Frontal cortex (tissue), 4 donors: ENCODE measurements at places on chromosomes 3 and 15.

DNA sequence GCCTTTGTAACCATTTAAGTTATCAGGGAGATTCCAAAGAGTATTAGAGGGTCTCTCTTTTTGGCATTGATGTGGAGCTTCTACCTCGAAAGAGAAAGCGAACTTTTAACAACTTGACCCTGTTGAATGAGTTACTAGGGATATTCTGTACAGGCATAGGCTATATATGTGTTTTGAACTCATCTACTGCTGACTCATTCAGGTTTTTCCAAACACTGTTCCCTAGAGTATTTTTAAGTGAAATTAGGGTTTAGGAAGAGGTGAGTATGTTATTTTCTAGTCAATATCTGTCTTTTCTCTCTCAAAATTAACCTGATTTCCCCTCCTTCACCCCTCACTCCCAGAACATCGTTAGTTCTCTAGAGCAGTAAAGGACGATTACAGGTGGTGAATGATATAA is 228.1 kb upstream of the C2CD4B start:
- no peak for DNase-seq

DNA sequence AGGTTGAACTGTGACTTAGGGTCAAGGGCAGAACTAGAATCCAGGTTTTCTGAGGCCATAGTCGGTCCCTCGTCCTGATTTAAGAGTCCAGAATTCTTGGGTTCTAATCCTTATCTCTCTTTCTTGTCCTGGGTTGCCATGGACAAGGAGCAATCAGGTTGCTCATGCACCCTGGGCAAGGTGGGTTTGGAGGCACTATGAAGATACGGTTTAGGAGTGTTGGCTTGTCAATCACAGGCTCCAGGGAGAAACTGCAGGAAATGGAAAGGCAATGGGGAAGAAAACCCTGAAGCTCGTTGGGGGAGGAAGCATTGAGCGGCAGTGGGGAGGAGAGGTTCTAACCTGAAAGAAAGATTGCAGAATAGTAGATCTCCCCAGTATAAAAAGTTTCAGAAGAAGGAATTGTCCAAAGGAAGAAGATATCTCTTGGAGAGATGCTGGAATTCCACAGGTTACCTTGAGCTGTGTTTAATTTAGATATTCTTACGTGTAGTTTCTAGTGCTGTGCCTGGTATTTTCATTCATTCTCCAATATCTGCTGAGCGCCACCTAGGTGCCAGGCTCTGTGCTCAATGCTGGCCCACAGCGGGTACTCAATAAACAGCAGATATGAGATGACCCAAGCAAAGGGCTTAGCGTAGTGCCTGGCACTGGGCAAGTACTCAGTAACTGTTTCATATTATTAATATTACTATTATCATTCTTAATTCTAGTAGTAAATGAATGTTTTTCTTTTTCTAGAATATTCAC is 2.0 kb downstream of the ACAN start:
- no peak for DNase-seq

DNA sequence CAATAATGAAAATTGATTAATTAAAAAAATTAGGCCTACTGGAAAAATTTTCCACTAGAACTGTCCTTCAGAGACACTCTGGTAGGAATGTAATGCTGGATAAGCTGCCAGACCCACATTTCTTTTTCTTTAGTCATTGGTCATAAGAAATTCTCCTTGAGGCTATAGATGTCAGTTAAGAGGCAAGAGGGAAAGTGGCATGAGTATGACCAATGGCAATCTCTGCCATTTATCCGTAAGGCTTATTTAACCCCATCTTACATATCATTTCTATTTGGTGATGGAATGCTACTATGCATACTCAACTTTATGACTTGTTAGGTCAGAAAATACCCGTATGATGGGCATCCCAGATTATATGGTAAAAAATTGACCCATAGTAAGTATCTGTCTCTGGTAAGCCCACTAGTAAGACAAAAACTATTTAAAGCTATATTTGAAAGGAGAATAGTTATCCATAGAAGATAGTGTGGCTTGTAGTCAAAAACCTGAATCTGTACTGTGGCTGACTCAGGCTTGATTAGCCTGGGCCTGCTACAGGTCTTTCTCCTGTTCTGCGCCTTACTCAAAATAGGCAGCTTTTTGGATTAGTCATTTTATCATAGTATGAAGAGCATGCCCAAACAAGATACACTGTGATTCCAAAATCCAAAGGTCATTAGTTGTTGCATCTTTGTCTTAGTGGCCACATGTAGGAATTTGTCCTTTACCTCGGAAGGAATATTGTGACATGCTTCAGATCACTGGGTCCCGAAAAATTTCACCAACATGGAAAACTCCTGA is 314.7 kb downstream of the PYDC2 start:
- DNase-seq = no peak

GRCh38 chr3:58157700-58158099 is 53.1 kb downstream of the DNASE1L3 start:
- DNase-seq = no peak

DNA sequence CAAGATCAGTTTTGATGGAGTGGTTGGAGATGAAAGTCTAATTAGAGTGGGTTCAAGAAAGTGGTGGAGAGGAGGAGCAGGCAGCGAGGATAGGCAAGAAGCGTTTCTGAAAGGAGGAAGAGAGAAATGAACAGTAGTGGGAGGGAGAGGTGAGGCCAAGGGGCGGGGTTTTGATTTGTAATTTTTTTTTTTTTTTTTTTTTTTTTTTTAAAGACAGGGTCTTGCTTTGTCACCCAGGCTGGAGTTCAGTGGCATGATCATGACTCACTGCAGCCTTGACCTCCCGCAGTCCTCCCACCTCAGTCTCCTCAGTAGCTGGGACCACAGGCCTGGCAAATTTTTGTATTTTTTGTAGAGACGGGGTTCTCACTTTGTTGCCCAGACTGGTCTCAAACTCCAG is 36.6 kb downstream of the MRAS start:
- DNase-seq = no peak

GRCh38 chr3:122975163-122975923 is 52.2 kb downstream of the SEMA5B start:
- DNase-seq = no peak

GRCh38 chr3:188179006-188179966 is 25.3 kb downstream of the LPP start:
- DNase-seq = no peak

DNA sequence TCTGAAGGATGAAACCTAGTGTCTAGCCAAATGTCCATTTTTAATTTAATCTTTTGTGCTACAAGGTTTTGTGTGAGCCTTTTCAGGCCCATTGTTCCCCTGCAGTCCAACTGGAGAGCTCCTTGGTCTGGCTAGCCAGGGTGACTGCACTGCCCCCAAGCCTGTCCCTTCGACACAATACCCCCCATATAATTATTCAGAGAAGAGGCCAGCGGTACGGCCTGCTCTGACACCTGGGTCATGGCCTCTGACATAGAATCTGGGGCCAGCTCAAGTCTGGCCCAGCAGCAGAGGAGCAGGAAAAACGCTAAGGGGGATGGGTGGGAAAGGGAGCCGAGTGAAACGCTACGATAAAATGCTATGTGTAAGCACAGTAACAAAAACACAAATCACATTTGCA is 64.2 kb upstream of the PYGO1 start:
- DNase-seq = no peak

GRCh38 chr3:170701696-170702678 is 116.1 kb upstream of the SLC7A14 start:
- no peak for DNase-seq

- DNase-seq = no peak
These were observed 293.9 kb upstream of the PROK2 start for GRCh38 chr3:72078676-72079368.
